Cardiac septum (tissue), 1 donor: ENCODE measurements at places on chromosomes 3 and 15. TPM values are rescaled to one million over a fixed set of nuclear protein-coding genes. Genes with fewer than 3 reads are reported as not detected.

DNA sequence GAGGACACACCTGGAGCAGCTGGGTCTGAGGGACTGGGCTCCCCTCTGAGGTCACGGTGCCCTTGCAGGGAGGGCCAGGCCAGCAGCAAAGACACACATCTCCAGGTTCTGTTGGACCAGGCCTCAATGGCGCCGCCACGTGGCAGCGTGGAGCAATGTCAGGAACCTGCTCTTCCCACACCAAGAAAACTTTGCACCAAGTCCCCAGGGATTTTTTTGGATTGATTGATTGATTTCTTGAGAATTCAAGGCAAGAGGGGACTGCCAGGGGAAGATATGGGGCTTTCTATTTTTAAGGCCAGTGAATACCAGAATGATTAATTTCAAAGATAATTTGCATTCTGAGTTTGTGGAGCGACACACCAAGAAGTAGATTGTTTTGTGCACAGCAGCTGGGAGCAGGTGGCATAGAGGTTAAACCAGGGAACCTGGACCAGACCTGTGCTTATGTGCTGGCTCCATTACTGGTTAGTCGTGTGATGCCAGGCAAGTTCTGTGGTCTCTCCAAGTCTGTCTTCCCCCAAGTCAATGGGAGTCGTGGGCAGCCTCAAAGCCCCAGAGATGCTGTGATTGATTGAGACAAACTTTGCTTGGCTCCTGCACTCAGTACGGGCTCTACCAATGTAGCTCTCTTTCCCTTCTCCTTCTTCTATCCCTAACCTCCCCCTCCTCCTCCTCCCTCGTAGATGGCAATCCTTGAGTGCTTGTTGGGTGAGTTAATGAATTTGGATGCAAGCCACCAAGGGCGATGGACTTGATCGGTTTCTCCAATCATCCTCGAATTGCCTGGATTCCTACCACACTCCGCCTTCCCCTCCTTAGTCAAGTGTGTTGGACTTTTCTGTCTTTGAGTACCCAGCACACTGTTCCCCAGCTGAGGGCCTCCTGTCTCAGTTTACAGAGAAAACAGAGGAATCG lies 96.2 kb upstream of the TRPM1 start:
- DNase-seq, result peak; percentile 83

GRCh38 chr15:90035095-90035839 lies 34.1 kb downstream of the ZNF710 start:
- peak; percentile 77 for DNase-seq

GRCh38 chr15:95503107-95503506 lies 827.4 kb upstream of the NR2F2 start:
- DNase-seq, result no peak

GRCh38 chr3:55903680-55904079 lies 416.6 kb upstream of the WNT5A start:
- DNase-seq, result no peak

GRCh38 chr3:58082047-58082446 lies 73.8 kb downstream of the FLNB start:
- DNase-seq, result no peak

DNA sequence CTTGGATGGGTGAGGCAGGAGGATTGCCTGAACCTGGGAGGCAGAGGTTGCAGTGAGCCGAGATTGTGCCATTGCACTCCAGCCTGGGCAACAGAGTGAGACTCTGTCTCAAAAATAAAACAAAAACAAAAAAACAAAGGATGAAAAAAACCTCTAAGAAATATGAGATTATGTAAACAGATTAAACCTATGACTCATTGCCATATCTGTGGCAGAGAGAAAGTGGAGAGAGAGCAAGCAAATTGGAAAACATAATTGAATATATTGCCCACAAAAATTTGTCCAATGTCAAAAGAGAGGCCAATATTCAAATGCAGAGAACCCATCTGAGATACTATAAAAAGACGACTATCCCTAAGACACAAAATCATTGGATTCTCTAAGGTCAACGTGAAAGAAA lies 1106.0 kb downstream of the OTOL1 start:
- DNase-seq, result no peak

The CCRL2 gene
- total RNA-seq, result 1.3 TPM

The GP9 gene
- 0.27 TPM for total RNA-seq

GRCh38 chr3:155354658-155355057 lies 61.2 kb upstream of the STRIT1 start:
- no peak for DNase-seq

GRCh38 chr3:43907508-43907858 lies 216.7 kb downstream of the ABHD5 start:
- DNase-seq, result no peak

GRCh38 chr3:114104414-114104813 lies 47.9 kb downstream of the QTRT2 start:
- DNase-seq, result no peak

The IQCH gene
- total RNA-seq, result 0.94 TPM

GRCh38 chr15:99566157-99566897 lies 543 bp downstream of the MEF2A start:
- peak; percentile 77 for DNase-seq

The TNNC1 gene
- total RNA-seq, result 8,054 TPM

The LARP6 gene
- total RNA-seq, result 37.8 TPM

- no peak for DNase-seq
Measured at GRCh38 chr3:108406063-108406660, 104.2 kb downstream of the MYH15 start.

- no peak for DNase-seq
Measured at GRCh38 chr3:260898-261297, 64.3 kb downstream of the CHL1 start.

The ABCF3 gene
- 61.5 TPM for total RNA-seq

GRCh38 chr3:129689036-129689435 lies 82.6 kb upstream of the PLXND1 start:
- no peak for DNase-seq

DNA sequence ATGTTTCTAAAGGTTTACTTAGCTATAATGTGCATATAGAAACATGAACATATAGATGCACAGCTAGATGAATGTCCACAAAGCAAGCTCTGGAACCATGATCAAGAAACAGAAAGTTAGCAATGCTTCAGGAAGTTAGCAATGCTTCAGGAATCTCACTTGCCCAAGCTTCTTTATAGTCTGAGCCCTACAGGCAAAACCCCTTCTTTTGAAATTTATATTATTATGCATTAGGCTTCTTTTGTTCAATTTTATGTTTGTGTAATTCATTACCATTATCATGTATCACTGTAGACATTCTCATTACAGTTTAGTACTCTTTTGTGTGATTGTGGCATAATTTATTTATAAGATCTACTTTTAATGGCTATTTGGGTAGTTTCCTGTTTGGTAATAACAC lies 286.4 kb upstream of the BCHE start:
- DNase-seq, result no peak

DNA sequence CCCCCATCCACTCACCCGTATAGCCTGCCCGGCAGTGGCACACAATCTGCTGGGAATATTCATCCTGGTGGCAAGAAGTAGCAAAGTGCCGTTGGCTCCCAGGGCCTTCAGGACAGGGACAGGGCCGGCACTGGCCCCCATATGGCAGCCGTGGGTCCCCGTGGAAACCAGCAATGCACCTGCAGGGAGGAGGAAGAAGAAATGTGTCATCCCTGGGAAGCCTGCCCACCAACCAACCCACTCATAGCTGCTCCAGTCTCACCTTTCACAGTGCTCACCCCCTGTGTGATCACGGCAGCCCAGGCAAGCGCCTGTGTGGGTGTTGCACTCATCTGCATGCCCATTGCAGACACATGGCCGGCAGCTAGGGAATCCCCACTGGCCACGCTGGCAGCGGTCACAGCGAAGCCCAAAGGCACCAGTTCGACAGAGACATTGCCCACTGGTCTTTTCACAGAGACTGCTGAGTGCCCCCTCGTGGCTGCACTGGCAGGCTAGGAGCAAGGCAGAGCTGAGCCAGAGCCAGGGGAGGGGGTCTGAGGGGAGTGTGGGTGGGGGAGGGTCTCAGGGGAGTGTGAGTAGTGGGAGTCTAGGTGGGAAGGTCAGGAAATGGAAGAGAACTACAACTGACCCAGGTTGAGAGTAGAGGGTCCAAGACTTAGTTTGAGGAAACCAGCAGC lies 4.5 kb upstream of the USP19 start:
- DNase-seq, result no peak

DNA sequence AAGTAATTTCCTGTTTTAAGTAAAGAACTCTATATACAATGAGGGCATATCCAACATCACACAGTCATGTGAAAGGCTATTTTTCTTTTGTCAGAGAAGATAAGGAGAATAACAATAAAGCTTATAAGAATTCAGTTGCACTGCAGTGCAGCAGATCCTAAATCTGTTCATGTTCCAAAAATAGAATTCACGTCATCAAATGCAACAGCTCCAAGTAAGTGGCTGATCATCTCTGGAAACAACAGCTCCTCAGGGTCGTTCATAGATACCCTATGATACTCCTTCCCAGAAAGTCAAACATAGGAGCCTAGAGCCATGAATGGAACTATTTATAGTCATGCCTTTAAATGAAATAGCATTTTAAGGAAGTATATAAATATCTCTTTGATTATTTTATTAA lies 100.2 kb downstream of the FMN1 start:
- DNase-seq, result no peak

DNA sequence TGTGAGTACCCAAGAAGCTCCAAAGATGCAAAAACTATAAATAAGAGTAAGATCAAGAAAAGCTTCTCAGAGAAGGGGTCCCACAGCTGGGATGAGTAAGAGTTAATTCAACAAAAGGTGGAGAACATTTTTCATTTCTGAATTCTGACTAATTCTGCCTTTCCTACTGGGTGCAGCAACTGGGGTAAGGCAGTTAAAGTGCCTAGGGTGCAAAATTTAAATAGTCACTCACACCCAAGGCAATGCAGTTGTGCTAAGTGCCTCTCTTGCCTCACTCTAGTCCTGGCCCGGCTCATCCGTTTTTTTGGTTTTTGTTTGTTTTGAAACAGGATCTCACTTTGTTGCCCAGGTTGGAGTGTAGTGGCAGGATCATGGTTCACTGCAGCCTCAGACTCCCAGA lies 240.2 kb downstream of the TP63 start:
- no peak for DNase-seq

The RAB7A gene
- 215 TPM for total RNA-seq

The OSBPL10 gene
- total RNA-seq, result 5.8 TPM

- DNase-seq, result no peak
Measured at GRCh38 chr3:125006291-125006731, 49.5 kb downstream of the HEG1 start.

The FBXL22 gene
- 23.1 TPM for total RNA-seq
